ENCODE measurements at places on chromosomes 16 and 17.

- DNase-seq: no peak
These were observed 1.2 kb downstream of the AP2B1 start for GRCh38 chr17:35588196-35588920.

DNA sequence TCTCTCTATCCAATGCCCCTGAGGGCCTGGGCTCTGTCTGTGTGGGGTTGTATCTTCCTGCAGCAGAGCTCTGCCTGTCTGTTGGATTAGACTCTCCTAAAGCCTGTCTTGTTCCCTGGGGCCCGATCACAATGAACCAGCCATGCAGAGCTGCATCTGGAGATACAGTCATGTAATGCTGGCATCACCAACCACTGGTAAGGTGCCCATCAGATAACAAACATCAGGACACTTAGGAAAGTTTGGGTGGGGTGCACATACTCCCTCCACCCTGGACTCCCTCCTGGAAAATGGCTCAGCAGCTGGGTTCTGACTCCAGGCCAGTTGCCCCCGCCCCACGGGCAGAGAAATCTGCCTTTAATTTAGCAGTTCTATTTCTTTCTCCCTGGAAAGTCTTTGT lies 61.3 kb upstream of the BRD7 start:
- no peak for DNase-seq

DNA sequence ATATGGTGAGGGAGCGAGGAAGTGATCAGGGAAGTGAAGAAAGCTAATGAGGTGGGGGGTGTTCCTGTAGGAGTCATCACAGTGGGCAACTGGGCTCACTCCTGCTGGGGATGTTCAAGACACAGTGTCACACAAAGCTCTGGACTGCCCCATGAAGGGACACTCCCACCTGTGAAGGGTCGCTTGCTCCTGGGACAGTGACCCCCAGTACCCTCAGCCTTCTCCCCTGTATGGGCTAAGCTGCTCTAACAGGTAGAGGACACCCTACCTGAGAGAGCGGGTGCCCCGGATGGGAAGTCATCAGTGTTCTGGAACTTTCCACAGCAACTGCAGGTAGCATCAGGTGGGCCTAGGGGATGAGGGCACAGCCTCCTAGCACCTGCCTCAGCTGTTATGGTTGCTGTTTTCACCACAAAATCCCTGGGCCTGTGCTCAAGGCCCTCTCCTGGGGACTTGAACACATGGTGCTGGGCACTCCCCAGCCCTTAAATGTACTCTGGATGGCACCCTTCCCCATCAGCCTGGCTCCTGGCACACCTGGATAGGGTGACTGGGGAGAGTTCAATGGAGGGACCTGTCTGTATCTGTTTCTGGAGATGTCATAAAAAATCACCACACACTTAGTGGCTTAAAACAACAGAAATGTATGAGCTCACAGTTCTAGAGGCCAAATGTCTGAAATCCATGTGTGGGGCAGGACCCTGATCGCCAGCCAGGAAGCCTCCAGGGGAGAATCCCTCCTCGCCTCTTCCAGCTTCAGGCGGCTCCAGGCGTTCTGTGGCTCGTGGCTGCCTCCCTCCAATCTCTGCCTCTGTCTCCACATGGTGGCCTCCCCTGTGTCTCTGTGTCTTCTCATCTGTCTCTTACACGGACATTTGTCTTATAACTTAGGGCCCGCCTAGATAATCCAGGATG lies 104.0 kb upstream of the CDH5 start:
- no peak for DNase-seq

- DNase-seq: no peak
These were observed 53.3 kb upstream of the DNAH9 start for GRCh38 chr17:11545002-11545401.

DNA sequence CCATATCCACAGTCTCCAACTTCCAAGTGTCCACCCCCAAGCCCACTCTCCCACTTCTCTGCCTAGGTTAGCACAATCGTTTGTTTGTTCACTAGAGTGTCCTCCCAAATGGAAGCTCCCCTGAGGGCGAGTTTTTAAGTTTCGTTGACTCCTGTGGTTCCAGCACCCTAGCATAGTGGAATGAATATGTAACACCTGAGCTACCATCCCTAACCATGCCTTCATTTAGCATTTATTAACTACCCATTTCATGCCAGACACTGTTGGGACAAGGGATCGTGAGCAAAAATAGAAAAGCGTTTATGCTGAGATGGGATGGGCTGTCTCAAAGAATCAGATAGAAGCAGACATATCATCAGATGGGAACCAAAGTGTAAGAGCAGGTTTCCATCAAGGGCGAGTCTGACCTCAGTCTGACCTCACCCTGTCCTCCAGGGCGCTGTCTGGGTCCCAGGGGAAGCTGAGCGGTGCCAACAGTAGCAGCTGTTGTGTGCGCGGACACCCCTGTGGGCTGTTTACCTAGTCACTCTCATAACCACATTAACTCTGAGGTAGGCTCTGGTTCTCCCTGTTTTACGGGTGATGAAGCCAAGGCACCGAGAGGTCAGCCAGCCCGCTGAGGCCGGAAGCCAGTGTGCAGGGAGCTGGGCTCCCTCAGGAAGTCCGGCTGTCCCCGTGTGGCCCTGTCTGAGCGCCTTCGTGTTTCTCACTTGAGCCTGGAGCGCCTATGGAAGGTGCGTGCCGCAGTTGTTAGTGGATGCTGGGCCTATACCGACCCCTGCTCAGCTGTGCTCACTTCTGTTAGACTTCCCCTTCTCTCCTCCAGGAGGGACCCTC lies 6.2 kb downstream of the CNP start:
- DNase-seq: no peak

DNA sequence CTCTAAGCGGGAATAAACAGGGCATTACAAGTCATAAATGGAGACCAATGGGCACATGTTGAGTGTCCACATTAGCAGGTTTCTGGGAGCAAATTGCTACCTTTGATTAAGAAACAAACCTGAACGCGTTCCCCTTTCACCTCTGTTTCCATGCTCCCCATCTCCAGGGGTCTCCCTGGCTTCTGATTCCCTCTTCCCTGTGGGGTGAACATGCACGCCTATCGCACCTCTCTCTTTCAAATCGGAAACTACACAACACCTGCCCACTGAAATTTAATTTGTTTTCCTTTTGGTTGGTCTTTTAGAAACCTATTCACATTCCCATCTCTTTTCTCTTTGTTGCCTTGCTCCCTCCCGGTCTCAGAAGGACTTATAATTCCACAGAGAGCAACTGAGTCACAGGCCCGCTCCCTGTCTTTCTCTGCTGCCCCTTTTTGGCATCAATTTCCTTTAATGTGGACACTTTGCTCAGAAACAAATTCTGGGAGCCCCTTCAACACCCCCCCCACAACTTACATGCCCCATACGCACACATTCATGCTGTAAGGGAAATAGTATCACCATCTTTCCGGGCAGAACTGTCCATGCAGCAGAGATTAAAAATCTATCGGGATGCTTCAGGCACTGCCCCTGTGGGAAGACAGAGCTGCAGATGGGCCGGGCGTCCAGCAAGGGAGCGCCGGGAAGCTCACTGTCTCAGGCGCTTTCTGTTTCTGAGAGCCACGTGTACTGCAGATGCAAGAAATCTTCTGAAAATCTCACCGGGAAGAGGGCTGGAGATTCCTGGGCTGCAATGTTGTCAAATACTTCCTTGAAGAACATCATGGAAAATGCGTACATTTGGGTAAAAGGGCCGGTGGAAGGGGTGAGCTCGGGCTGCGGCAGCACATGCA lies 7.2 kb upstream of the FOXF1 start:
- DNase-seq: no peak

- DNase-seq: no peak
These were observed 863 bp downstream of the ADPRM start for GRCh38 chr17:10698096-10698818.

DNA sequence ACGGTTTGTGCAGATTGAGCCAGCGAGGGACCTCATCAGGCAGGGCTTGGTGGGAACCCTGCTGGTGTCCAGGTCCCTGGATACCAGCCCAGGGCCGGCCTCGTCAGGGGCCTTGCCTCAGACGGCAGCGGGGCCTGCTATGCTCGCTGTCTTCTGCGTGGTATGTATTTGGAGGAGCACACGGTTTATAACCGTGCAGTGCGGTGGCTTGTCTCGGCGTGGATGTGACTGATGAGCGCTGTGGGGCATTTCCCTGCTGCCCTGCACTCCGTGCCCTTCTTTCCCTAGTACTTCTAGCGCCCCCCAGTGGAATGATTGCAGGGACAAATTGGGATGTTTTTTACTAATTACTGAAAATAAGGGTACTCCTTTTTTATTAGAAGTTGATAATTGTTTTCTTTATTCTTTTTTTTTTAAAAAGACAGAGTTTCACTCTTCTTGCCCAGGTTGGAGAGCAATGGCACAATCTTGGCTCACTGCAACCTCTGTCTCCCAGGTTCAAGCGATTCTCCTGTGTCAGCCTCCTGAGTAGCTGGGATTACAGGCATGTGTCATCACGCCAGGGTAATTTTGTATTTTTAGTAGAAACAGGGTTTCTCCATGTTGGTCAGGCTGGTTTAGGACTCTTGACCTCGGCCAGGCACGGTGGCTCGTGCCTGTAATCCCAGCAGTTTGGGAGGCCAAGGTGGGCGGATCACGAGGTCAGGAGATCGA lies 15.3 kb downstream of the TBCD start:
- no peak for DNase-seq

DNA sequence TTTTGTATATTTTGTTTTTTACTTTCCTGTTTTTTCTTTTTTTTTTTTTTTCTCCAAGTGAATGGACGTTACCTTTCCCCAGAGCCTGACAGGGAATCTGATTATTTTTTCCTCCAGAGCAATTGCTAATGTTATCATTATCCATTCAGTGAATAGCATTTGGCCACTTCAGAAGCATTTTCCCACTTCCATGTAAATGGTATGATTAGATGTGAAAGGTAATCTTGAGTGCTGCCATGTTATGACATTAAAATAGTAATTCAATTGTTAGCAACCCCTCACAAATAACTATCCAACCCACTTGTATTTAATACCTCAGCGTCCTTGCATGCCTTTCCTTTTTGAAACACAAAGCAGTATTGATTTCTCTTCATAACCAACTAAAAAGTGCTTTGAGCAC lies 1243.8 kb downstream of the CDH8 start:
- no peak for DNase-seq

DNA sequence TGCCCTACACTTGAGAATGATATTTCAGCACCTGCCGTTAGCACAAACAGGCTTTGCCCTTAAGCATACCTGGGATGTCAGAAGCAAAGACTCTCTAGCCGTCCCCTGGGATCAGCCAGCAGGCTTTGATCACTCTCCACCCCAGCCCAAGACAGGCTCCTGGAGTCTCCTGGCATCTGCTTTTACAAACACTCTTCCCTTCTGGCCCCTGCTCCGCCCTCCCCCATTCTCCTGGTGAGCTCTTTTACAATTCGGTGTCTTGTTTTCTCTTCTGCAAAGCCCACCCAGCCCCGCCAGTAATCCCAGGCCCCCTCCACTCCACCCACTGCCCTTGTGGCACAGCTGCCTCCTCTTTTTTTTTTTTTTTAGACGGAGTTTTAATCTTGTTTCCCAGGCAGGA lies 50.4 kb downstream of the KATNIP start:
- DNase-seq: no peak

DNA sequence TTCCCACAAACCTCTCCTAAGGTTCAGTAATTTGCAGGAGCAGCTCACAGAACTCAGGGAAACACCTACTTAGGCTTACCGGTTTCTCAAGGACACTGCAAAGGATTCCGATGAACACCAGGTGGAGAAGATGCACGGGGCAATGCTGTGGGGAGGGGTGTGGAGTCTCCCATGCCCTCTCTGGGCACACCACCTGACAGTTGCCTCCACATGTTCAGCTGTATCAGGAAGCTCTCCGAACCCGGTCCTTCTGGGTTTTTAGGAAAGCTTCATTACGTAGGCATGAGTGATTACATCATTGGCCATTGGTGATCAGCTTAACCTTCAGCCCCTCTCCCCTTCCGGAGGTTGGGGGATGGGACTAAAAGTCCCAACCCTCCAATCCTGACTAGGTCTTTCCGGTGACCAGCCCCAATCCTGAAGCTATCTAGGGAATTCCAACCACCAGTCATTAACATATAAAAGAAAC lies 21.6 kb downstream of the C17orf58 start:
- no peak for DNase-seq

DNA sequence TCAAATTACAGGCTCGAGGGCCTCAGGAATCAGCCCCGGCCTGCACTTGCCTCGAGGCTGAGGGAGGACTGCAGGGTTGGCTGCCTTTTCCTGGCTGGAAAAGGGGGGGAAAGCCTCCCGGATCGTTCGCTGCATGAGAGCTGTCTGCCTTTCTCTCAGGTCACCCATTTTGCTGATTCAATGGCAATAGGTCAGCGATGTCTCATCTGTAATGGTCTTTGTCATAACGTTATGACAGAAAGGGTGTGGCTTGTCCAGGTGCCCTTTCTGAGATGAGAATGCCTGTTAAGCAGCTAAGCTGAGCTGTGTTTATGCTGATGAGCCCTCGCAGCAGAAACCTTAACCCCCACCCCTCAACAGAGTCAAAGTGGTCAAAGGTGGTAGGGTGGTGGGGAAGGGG lies 81.8 kb downstream of the AKAP1 start:
- no peak for DNase-seq

DNA sequence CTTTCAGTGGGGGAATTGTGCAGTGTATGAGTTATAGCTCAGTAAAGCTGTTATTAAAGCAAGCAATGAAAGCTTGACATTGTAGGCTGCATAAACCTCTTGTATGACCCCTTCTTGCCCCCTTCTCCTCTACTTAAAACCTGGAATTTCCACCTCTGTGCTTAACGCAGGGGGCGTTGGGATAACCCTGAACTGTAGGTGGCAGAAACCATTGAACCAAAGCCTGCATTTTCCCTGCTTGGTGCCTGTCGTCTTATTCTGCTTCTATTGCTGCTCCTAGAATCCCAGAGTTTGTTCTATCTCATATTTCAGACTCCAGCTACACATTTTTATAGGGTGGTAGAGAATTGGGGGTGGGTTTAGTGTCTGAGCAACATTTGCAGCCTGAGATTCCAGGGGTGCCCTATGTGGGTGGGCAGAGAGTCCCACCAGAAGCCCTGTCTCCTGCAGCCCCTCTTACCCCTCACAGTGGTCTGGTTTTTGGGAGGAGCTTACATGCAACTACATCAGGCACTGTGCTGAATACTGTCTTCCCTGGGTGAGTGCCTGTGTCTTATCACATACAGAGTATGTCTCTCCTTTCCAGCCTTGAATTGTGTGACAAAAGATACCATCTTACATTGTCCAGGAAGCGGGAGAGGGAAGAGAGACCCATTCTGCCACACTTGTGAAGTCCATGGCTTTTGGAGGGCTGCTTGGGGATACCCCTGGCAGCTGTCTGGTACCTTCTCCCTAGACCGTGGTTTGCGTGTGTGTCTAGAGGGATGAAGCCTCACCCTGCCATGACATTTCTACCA lies 407.7 kb upstream of the EEF2KMT start:
- no peak for DNase-seq

GRCh38 chr16:12339686-12340085 lies 363.2 kb downstream of the SNX29 start:
- DNase-seq: no peak

All from cerebellar nuclear complex (tissue), 1 donor.